ENCODE measurements at places on chromosomes 2 and 18.

DNA sequence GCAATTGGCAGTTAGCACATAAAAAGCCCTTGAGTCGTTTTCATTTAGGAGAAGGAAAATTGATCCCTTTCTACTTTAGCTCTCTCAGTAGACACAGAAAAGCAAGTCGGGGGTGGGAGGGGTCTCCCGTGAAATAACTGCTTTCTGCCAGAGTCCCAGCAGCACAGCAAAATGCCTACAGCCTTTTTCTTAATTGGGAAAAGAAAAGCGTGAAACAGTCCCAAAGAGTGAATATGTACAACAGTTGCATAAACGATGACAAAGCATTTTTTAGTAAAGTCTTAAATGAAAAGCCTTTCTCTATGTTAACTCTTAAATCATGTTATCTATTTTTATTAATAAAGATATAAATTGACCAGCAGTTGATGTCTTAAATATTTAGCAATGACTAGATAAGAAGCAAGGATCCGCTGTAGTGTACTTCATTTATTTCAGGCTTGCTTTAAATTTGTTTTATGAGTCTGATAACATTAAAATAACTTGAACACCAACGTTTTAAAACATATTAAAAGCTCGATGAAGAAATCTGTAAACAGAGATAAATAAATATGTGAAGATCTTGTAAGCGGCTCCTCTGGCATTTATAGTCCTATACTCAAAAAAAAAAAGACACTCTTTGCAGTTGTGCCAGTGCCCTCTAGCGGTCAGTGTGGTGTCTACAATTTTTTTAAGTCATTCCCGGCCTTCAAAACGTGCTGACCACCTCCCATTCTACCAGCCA lies 42.3 kb upstream of the ATIC start:
- DNase-seq = peak; percentile 74

DNA sequence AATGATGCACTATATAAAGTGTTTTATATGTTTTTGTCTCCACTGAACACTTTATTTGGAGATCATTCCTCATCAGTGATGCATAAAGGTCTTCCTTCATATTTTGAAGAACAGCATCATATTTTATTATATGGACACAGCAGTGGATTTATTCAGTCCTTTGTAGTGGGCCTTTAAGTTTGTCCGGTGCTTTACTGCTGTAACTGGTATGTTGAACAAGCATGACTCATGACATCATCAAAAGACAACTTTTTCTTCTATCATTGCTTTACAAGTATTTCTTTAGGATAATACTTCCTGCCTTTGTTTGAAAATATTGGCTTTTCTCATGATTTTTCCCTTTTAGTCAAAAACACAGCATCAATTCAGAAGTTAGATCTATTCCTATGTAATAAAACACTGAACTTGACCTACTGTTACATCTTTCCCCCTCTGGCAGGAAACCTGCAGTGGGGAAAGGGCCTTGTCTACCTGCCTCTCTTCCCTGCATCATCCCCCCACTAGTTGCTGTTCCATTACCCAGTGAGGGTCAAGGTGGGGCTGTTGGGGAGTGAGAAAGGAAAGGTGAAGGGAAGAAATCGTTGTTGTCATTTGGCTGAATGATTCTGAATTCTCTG lies 241.2 kb downstream of the CYP26B1 start:
- no peak for DNase-seq

DNA sequence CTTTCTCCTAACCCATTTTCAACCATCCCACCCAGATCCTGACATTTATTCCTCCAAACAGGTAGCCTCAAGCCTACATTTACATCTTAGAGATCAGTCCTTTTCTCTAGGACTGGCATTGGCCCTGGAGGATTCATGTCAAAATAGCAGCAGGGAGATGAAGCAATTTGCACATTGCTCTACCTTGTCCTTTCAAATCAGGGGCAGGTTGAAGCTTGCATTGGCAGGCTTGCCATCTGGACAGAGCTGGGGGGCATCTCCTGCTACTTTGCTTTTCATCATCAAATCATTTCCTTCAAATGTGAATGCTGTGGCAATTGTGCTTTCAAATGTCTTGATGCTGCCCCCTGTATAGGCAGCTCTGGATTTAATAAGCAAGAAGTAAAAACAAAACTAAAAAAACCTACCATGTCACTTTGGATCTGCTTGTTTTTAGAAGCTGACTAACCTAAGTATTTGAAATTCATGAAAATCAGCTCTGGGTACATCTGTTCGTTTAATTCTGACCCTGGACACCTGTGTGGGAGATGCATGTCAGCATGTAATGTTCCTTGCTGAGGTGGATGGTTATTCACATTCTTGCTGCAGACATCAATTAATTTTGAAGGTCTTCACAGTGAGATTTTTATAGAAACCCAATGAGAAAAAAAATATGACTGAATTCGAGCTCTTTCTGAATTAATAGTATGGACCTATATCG lies 47.9 kb downstream of the KIF5C start:
- no peak for DNase-seq

- no peak for DNase-seq
Measured at GRCh38 chr18:63980896-63981460, 11.1 kb downstream of the SERPINB8 start.

DNA sequence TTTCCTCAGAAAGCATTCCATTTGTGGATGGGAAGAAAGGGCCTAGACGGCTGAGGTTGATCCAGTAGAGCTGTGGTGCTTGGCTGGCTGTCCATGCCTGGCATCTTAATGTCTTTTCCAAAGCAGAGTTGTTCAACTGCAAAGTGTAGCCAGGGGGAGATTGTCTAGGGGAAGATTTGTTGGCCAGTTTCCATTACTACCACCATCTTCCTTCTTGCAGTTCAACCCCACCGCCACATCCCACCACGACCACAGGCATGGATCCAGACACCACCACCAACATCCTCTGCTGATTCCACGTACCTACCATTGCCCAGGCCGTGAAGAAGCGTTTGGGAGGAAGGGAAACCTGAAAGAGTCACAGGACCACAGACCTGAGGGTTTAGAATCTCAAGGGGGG lies 50.7 kb upstream of the HAAO start:
- DNase-seq = no peak

DNA sequence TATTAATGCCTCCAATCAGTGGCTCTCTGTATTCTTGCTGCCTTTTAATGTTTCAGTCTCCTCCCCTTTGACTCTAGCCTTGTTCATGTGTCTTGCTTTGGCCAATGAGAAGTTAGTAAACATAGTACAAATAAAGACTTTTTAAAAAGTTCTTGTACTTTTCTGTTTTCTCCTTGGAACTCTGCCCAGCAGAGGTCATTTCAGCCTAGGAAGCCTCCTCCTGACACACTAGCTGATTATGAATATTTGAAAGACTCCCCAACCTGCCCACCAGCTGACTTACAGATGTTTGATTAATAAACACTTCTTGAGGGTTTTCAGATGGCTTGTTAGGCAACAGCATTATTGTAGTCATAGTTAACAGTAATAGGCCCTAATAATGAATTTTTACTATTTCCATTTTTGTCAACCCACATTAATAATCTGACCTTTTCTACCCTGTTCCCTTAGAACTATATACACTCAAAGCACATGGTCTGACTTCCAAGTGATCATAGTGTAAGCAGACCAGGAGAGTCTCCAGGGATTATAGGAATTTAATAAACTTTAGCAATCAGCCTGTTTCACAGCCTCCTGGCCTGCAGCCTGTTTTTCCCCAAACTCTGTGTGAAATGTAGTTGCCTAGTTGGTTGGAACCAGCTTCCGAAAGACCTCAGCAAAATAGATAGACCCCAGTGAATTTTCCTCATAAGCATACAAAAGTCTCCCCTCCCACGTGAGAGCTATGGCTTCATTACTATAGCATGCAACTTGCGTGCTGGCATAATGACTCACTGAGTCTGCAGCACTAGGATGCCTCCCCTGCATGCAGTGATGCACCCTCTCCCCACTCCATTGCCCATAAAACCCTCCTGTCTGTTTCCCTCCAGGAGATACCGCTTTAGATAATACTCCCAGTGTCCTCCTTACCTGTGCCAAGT lies 670.7 kb upstream of the ZNF804A start:
- DNase-seq = peak; percentile 89

- DNase-seq = no peak
Measured at GRCh38 chr2:15260835-15261234, 300.3 kb downstream of the NBAS start.

GRCh38 chr2:239735829-239736357 lies 289.2 kb downstream of the NDUFA10 start:
- no peak for DNase-seq

- peak; percentile 71 for DNase-seq
Measured at GRCh38 chr2:224085246-224085645, 46.2 kb upstream of the SERPINE2 start.

DNA sequence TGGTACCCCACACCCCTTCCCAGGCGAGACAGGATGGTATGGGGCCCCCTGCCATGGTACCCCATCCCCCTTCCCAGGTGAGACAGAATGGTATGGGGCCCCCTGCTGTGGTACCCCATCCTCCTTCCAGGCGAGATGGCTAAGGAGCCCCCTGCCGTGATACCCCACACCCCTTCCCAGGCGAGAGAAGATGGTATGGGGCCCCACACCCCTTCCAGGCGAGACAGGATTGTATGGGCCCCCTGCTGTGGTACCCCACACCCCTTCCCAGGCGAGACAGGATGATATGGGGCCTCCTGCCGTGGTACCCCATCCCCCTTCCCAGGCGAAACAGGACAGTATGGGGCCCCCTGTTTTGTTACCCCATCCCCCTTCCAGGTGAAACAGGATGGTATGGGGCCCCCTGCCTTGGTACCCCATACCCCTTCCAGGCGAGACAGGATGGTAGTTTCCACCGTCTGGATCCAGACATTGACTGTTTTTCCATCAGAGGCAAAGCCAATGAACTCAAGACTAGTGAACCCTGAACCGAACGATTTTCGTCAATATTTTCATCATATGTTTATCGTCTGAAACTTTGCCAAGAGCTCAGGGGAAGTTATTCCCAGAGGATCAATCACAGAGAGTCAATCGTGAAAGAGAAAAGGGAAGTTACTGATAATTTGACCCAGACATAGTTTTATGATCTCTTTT lies 75.0 kb downstream of the MYCN start:
- no peak for DNase-seq

DNA sequence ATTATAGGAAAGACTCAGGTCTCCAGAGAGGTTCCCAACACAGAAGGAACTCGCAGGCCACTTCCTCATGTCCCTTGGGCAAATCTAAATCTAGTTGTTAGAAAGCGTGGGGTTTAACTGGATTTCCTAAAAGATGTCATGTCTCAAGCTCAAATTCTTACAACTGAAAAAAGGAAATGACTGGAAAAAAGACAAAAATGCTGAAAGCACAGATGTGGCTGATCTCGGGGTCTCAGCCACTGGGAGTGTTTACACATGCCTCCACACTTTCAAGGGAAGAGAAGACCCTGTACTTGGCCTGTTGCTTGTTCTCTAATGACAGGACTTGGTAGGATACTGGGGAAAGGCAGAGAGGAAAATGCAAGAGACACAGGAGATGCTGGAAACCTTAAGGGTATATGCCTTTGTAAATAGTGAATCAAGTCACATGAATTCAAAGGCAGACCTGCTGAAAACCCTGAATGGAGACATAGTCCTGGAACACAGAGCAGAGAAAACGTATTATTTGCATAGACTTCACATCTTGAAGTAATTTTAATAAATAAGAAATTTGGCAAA lies 160.9 kb upstream of the MEIS1 start:
- DNase-seq = no peak

GRCh38 chr18:9951022-9951859 lies 37.4 kb downstream of the VAPA start:
- DNase-seq = peak; percentile 67

DNA sequence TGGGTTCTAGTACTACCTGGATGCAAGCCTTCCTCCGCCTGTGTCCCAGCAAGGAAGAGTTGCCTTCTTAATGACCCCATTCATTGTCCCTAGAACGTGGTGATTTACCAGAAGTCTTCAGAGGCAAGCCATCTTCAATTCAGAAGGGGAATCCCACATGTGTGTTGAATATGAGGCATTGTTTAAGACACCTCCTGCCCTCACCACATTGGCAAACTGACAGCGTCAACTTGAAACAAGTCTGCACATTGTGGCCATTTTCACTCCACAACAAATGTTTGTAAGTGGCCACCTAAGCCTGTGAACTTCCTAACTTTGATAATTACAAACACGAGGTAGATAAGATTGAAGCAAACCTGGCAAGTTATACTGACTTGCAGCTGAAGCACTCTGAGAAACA lies 83.7 kb downstream of the TCF7L1 start:
- no peak for DNase-seq

- no peak for DNase-seq
Measured at GRCh38 chr18:2714140-2714539, 58.6 kb downstream of the SMCHD1 start.

- DNase-seq = no peak
Measured at GRCh38 chr2:143344780-143345179, 215.6 kb downstream of the ARHGAP15 start.

GRCh38 chr2:45968946-45969584 lies 317.6 kb downstream of the PRKCE start:
- peak; percentile 38 for DNase-seq
